IPS DF 6.9 (cell line): ENCODE measurements at places on chromosomes 3 and 15.

GRCh38 chr15:41022487-41023090 is 69.3 kb downstream of the CHAC1 start:
- DNase-seq, result no peak

DNA sequence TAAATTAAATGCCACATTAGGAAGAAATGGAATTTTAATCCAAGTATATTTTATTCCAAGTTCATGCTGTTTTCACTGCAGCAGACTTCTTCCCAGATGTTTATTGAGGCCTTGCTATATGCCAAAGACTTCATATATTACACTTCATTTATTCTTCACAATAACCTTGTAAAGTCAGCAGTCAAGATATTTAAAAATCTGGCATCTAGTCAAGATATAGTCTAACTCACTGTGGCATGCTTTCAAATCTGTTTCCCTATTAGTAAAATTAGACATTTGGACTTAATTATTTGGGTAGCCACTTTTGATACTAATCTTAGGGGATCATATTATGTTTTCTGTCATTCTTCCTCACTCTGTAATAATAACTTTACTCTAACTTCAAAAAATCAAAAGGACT is 81.5 kb upstream of the VGLL3 start:
- no peak for DNase-seq

GRCh38 chr3:188042466-188042865 is 111.5 kb upstream of the LPP start:
- DNase-seq, result no peak

DNA sequence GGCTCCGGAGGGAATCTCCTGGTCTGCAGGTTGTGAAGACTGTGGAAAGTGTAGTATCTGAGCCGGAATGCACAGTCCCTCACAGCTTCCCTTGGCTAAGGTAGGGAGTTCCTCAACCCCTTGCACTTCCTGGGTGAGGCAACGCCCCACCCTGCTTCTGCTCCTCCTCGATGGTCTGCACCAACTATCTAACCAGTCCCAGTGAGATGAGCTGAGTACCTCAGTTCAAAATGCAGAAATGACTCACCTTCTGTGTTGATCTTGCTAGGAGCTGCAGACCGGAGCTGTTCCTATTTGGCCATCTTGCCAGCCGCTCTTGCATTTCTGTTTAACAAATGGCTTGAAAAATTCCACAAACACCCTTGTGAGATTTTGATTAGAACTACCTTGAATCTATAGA is 156.1 kb downstream of the STXBP5L start:
- DNase-seq, result no peak

- no peak for DNase-seq
These were observed 48.6 kb downstream of the ZDHHC3 start for GRCh38 chr3:44927371-44927770.

- no peak for DNase-seq
These were observed 101.0 kb downstream of the MYLK start for GRCh38 chr3:123783050-123783689.

GRCh38 chr3:108590460-108590859 is 938 bp downstream of the DZIP3 start:
- no peak for DNase-seq

DNA sequence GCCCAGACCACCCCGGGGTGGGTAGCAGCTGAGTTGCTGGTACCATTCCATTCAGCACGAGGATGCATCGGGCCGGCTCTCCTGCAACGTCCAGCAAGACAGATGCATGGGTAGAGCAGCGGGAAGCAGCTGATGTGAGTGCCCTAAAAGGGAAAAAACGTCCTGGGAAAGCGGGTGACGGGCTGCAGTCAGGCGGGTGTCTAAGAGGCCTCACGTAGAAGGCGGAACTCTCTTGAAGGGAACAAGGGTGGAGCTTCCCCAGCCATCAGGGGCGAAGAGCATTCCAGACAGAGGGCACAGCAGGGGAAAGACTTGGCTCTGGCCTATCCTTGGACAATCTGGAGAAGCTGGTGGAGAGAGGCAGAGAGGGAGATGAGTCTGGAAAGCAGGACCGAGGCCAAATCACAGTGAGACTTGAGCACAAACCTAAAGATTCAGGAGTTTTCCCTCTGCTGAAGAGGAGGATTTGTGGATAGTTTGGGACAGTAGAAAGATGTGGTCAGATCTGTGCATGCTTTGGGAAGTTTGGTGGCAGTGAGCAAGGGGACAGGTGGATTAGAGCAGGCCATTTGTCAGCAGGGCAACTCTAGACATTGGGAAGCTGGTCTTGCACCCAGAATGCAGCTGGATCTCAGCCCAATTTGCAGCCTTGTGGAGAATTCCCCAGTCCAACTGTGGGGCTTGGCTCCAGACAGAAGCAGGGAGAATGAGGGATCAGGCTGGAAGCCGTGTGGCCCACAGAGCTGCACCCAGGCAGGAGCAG is 70.7 kb downstream of the SEMA5B start:
- no peak for DNase-seq

GRCh38 chr3:13506680-13507079 is 26.6 kb downstream of the HDAC11 start:
- no peak for DNase-seq

DNA sequence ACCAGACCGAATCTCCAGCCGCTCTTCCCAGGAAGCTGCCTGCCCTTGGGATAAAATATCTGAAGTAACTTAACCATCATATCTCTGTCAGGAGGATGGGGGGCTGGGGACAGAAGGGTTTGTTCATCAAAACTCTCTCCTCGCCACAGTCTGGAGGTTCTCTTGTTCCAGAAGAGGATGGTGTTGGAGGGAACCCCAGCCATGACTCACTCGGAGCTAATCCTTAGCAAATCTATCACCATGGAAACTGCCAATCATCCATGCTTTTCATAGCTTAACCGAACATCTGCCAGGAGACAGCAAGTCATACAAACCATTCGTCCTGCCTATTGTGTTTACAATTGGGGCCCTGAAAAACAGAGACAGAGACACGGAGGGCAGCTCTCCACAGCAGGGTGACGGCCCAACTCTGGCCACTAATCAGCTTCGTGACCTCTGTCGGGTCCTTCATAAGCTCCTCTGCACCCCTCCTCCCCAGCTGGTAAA is 73.8 kb upstream of the HEG1 start:
- no peak for DNase-seq
